Calu3 (cell line): ENCODE measurements at places on chromosomes 1 and 21. TPM values are rescaled to one million over a fixed set of nuclear protein-coding genes. Genes with fewer than 3 reads are reported as not detected.
A peak's percentile ranks its signal among the peaks of the same experiment; 100 is the strongest.

- H3K27me3 ChIP-seq = no peaks in the 10 kb centered on the region
- H3K27ac ChIP-seq = peak overlapping the region; percentile 96
- DNase-seq = no peak
These were observed 429 bp downstream of the SRRM1 start for GRCh38 chr1:24643363-24644099.

- DNase-seq = no peak
- H3K4me3 ChIP-seq = no peak overlapping the region
- H3K36me3 ChIP-seq = peaks cover 4% of the 10 kb centered on the region
- H3K27ac ChIP-seq = no peak overlapping the region
- no peaks in the 10 kb centered on the region for H3K4me1 ChIP-seq
These were observed 52.2 kb downstream of the KIRREL1 start for GRCh38 chr1:158045639-158046038.

GRCh38 chr1:15328351-15329103 is 81.2 kb upstream of the EFHD2 start:
- no peak overlapping the region for H3K4me3 ChIP-seq
- no peaks in the 10 kb centered on the region for H3K36me3 ChIP-seq
- H3K27ac ChIP-seq = no peak overlapping the region
- no peak for DNase-seq
- H3K4me1 ChIP-seq = no peaks in the 10 kb centered on the region

The KLF17 gene
- not detected in 2 replicates for total RNA-seq

- no peak overlapping the region for H3K27ac ChIP-seq
- H3K27me3 ChIP-seq = peaks cover 53% of the 10 kb centered on the region
- H3K4me1 ChIP-seq = peaks cover under 1% of the 10 kb centered on the region
- no peaks in the 10 kb centered on the region for H3K36me3 ChIP-seq
- no peak for DNase-seq
- no peak overlapping the region for H3K4me3 ChIP-seq
These were observed 32.8 kb upstream of the PKP1 start for GRCh38 chr1:201250326-201251011.

DNA sequence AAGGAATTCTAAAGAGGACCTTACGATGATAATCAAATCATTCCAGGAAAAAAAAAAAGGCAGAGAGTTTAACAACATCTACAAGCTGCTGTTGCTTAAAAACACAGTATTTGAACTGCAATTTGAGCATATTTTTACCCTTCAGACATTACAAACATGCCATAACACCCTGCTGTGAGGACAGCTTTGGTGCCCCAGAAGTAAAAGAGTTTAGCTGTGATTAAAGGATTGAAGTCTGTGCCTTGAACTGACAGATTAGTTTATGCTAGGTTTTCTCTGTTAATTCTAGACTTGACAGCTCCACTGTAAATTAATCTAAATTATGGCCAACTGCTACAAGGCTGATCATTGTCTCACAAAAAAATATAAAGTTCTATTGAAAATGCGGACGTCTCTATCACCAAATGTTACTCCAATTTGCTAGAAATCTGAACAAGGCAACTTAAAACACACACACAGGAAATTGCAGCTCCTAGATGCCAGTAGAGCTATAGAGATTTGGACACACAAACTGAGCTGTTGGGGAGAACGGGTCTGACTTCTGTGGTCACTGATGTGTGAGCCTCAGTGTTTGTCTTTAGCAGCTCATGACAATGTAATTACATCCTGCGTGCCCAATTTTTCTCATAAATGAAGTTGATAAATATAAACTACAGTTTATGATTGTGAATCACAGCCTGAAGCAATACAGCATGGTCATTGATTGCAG is 217.9 kb downstream of the NTNG1 start:
- H3K4me1 ChIP-seq = no peaks in the 10 kb centered on the region
- H3K27me3 ChIP-seq = no peaks in the 10 kb centered on the region
- no peak overlapping the region for H3K27ac ChIP-seq
- no peak overlapping the region for H3K4me3 ChIP-seq
- H3K36me3 ChIP-seq = no peaks in the 10 kb centered on the region

DNA sequence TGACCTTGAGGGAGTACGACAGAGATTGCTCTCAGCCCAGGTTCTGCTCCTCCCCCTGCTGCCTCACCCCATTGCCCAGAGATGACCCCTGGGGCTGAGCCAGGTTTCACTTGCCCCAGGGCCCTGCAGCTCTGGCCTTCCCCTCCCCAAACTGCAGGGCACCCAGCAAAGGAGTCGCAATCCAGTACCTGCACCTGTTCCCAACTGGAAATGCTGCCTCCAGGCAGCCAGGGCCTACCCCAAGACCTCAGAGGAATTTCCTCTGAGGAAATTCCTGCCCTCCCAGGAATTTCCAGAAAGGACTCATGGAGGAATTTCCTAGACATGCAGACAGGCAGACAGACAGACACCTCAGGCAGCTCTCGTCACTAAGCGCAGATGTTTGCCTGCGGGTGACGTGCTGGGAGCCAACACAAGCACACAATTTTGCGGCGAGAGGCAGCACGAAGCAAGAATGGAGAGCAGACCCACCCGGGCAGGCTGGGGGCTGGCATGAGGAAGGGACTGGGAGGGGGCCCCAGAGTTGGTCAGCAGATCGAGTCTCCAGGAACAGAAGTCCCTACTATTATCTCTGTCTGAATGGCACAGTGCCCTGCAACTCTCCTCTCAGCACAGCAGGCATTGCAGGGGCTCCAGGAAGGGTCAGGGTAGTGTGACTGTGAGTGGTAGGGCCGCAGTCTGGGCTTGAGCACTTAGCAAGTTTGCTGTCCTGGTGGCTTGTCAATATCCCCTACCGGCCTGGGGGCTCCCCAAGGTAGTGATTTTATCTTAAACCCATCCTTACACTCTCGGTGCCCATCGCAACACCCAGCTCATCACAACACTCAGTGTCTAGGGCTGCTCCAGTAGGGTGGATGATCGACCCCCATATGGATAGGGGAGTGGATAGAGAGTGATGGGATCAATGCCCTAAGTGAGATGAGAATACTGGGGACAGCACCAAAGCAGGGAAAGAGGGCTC is 2.9 kb upstream of the EFNA1 start:
- peak; percentile 27 for DNase-seq
- H3K4me3 ChIP-seq = no peak overlapping the region
- H3K36me3 ChIP-seq = peaks cover 45% of the 10 kb centered on the region
- peak overlapping the region; percentile 2 for H3K27ac ChIP-seq
- peaks cover 20% of the 10 kb centered on the region for H3K27me3 ChIP-seq

DNA sequence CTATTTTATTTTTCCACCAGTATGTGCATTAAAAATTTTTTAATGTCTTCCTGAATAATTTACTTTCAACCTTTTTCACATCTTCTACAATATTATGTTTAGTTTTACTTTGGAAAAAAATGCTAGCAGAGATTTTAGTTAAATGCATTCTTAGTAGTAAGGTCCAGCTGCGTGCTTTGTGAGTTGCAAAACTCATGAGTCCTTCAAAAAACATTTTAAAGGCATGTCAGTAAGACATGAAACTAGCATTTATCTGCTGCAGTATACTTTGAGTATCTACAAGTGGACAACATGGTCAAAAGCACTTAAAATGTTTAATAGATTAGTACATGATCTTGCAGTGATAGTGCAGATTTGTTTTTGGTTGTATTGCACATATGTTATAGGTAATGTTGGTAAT is 139.0 kb downstream of the HS2ST1 start:
- H3K36me3 ChIP-seq = no peaks in the 10 kb centered on the region
- no peaks in the 10 kb centered on the region for H3K27me3 ChIP-seq

- DNase-seq = no peak
- H3K36me3 ChIP-seq = peaks cover 35% of the 10 kb centered on the region
- H3K27ac ChIP-seq = peak overlapping the region; percentile 100
These were observed 16.5 kb upstream of the EPHA2 start for GRCh38 chr1:16172218-16172830.

DNA sequence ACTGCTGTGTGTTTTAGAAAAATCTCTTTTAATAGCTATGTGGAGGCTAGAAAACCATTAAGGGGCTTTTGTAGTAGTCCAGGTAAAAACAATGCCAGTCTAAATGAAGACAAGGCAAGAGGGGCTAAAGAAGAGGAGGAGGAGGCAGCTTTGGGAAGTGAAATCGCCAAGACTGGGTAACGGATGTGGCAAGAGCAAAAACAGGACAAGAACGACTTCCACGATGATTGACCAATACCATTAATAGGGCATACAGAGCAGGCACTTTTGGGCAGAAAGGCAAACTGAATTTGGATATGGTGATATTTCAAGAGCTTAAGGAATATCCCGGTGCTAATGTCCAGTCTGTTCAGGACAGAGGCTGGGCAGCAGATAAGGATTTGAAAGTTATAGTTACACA is 22.0 kb downstream of the COA6 start:
- no peaks in the 10 kb centered on the region for H3K27me3 ChIP-seq
- DNase-seq = no peak
- no peaks in the 10 kb centered on the region for H3K4me1 ChIP-seq
- peaks cover 5% of the 10 kb centered on the region for H3K36me3 ChIP-seq

- DNase-seq = no peak
- H3K27me3 ChIP-seq = no peaks in the 10 kb centered on the region
- H3K4me1 ChIP-seq = no peaks in the 10 kb centered on the region
- H3K36me3 ChIP-seq = no peaks in the 10 kb centered on the region
- H3K4me3 ChIP-seq = no peak overlapping the region
These were observed 116.5 kb upstream of the COL24A1 start for GRCh38 chr1:86273066-86273465.

GRCh38 chr1:21129407-21129806 is 47.3 kb downstream of the EIF4G3 start:
- no peak for DNase-seq
- no peaks in the 10 kb centered on the region for H3K4me1 ChIP-seq
- no peak overlapping the region for H3K27ac ChIP-seq
- H3K4me3 ChIP-seq = no peak overlapping the region
- no peaks in the 10 kb centered on the region for H3K27me3 ChIP-seq

GRCh38 chr1:44832056-44832705 is 10.9 kb downstream of the PTCH2 start:
- H3K27me3 ChIP-seq = no peaks in the 10 kb centered on the region
- no peak overlapping the region for H3K27ac ChIP-seq
- H3K36me3 ChIP-seq = no peaks in the 10 kb centered on the region
- H3K4me1 ChIP-seq = no peaks in the 10 kb centered on the region
- DNase-seq = no peak
- H3K4me3 ChIP-seq = no peak overlapping the region

The ANXA9 gene
- 15.4 and 20.1 TPM in 2 replicates for total RNA-seq

The SPATA17 gene
- 2.6 and 3.0 TPM in 2 replicates for total RNA-seq

GRCh38 chr1:100810360-100810759 is 84.3 kb downstream of the EXTL2 start:
- H3K4me3 ChIP-seq = no peak overlapping the region
- DNase-seq = no peak
- H3K27me3 ChIP-seq = no peaks in the 10 kb centered on the region
- H3K36me3 ChIP-seq = no peaks in the 10 kb centered on the region
- H3K4me1 ChIP-seq = no peaks in the 10 kb centered on the region

DNA sequence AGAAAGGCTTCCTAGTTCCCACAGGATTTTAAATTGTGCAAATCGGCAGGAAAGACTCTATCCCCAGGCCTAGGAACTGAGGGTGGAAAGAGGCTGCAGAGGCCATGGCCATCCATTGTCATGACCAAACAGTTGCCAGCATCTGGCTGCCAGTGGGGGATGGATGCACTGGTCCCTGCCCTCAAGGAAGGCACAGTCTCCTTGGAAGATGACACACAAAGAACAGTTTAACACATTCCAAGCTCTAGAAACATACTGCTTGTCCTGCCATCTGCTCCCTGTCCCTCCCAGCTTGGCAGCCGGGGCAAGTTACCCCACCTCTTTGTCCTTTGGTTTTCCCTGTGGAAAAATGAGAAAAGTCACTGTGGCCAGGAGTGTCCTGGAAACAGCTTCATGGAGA is 83.2 kb downstream of the BCAR3 start:
- no peaks in the 10 kb centered on the region for H3K27me3 ChIP-seq
- no peaks in the 10 kb centered on the region for H3K36me3 ChIP-seq
- DNase-seq = no peak
- H3K4me3 ChIP-seq = no peak overlapping the region
- H3K4me1 ChIP-seq = peaks cover 54% of the 10 kb centered on the region

DNA sequence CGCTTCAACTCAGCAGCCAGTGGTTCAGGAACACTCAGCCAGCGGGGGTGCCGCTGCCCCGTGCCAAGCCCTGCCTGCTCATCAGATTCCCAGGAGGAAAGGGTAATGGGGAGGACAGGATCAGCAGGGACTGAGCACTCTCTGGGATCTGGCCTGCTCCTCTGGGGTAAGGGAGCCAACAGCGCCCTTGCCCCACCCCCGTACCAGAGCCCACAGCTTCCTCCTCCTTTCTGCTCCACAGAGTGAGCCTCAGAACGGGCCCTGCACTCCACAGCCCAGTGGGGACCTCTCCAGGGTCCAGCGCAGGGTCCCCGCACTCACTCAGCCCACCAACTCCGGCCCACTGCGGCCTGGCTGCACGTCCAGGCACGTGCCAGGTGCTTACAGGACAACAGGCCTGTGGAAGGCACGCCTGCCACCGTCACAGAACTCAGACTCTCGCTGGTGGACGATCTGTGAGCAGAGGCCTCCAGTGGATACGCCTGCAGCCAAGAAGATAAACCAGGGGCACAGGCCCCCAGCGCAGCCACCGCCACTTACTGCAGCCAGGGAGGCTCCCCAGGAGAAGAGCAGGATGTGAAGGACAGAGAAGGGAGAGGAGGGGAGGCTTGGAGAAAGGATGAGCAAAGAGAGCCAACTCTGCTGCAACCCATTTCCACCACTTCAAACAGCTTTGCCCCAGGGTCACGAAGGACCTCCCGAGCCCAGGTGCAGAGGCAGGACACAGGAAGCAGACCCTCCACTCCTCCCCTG is 2.1 kb downstream of the MEGF6 start:
- H3K36me3 ChIP-seq = peaks cover 23% of the 10 kb centered on the region
- peak overlapping the region; percentile 53 for H3K4me3 ChIP-seq
- DNase-seq = no peak
- peaks cover 14% of the 10 kb centered on the region for H3K4me1 ChIP-seq
- no peaks in the 10 kb centered on the region for H3K27me3 ChIP-seq

DNA sequence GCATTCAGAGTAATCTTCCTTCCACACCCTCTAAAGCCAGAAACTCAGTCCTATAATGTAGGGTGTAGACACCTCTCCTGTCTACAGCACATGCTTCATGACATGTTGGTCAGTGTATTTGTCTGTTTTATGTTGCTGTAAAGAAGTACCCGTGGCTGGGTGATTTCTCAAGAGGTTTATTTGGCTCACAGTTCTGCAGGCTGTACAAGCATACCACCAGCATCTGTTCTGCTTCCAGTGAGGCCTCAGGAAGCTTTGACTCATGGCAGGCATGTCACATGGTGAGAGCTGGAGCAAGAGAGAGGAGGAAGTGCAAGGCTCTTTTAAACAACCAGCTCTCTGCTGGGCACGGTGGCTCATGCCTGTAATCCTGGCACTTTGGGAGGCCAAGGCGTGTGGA is 12.1 kb downstream of the PLOD1 start:
- H3K27me3 ChIP-seq = no peaks in the 10 kb centered on the region
- H3K4me1 ChIP-seq = no peaks in the 10 kb centered on the region
- no peak for DNase-seq
- peaks cover 28% of the 10 kb centered on the region for H3K36me3 ChIP-seq

DNA sequence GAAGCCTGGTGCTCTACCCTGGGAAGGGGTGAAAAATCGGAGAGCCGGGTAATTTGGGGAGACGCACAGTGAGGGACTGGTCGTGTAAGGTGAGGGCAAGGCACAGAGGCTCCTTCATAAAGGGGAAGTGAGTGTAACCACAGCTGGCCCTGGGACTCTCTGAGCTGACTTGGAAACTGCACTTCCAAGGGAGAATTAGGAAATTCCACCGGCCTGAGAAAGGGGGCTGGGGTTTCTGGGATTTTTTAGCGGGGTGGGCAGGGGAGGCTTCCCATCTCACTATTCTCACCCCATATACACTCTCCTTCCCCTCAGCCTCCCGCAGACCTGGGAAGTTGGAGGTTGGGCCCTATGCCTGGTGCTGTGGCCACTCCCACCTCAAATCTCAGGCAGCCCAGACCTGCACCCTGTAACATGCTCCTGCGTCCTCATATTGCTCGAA is 88.3 kb upstream of the IPO9 start:
- H3K27me3 ChIP-seq = peaks cover 9% of the 10 kb centered on the region
- H3K4me3 ChIP-seq = peak overlapping the region; percentile 74
- peaks cover 17% of the 10 kb centered on the region for H3K4me1 ChIP-seq
- H3K36me3 ChIP-seq = peaks cover 21% of the 10 kb centered on the region
- H3K27ac ChIP-seq = no peak overlapping the region
- no peak for DNase-seq
